ENCODE measurements at places on chromosomes 1 and 21.

DNA sequence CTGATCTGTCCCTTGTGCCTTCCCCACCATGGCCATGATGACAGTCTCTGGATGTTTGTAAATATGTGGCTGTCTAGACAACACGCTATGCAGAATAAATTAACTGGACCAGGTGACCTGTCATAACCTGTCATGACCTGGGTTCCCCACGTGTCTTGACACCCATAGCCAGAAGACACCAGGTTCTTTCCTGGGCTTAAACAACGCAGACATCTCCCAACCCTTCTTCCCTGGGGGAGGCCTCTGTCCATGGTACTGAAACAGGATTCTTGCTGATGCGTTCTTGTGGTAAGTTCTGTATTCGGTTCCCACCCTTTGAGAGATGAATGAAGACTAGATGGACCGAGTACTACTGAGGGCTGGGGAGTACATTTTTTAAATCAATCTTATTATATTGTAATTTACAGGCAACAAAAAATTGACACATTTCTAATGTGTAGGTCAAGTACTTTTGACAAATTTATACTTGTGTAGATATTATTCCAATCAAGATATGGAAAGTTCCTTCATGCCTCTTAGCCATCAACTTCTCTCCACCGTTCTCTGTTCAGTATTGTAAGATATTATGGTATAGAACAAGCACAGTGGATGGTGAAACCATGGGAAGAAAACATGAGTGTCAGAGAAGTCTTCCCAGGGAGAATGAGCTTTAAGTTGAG lies 738.8 kb downstream of the PTPRU start:
- DNase-seq: no peak

- no peak for DNase-seq
These were observed 744 bp downstream of the ZNF670 start for GRCh38 chr1:247077876-247078257.

GRCh38 chr1:168235548-168235885 lies 9.7 kb downstream of the SFT2D2 start:
- DNase-seq: no peak

- DNase-seq: no peak
These were observed 17.0 kb downstream of the MCM3AP start for GRCh38 chr21:46268371-46268770.

DNA sequence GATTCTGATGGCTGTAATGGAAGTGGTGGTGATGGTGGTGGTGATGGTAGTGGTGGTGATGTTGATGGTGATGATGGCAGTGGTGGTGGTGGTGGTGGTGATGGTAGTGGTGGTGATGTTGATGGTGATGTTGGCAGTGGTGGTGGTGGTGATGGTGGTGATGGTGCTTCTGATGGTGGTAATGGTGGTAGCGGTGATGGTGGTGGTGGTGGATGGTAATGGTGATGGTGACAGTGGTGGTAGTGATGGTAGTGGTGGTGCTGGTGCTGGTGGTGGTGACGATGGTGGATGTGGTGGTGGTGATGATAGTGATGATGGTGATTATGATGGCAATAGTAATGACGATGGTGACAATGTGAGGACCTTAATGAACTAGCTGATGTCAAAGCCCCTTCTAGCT lies 35.6 kb upstream of the LRRC3 start:
- DNase-seq: no peak

DNA sequence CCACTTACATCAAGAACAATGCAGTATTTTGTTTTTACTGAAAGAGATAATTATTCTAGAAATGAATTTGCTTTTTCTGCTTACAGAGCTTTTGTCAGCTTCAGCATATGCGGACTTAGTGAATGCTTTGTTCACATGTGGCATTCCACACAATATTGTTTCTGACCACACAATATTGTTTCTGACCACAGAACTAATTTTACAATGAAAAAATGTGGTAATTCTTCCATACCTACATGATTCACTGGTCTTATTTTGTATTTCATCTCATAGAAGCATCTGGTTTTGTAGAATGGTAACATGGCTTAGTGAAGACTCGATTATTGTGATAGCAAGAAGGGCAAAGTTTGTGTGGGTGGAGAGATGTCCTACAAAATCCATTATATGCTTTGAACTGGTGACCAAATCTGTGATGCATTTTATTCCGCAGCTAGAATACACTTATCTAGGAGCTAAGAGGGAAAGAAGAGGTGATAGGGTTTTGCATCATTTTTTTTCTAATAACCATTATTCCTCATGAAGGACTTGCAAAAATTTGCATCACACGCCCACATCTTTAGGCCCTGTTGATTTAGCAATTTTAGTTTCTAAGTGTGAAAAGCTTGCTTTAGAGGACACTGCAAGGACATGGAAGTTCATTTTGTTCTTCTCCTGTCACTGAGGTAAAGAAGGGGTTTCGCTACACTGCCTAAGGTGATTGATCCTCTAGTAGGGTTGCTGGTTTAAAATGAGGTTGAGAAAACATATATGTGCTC lies 75.3 kb downstream of the HLX start:
- no peak for DNase-seq

GRCh38 chr21:42234464-42235241 lies 15.7 kb downstream of the ABCG1 start:
- DNase-seq: peak; percentile 94

GRCh38 chr1:180540697-180541594 lies 17.8 kb upstream of the OVAAL start:
- DNase-seq: no peak

DNA sequence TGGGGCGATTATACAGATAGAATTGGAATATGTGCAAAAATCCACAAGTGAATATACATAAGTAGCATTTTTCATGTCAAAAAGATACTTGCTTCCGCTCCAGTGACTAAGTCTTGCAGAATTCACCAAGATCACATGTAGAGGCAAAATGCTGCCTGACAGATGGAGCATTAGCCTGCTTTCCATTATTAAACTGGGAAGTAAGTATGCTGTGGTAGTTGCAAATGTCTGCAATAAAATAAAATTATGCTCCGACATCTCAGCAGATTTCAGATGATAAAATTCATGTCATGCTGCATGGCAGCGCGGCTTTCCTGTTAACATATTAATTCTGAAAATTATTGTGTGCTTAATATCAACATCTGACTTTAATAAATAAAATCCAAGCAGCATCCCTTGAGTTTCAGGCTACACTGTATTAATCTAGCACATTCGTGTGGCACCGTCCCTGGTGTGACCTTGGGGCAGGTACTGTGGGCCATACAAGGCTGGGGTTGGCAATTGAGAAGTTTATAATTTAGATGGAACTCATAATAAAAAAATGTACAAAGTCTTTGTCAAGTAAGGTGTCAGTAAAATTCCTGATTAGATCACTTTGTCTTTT lies 366.4 kb upstream of the ZP4 start:
- no peak for DNase-seq

GRCh38 chr1:164515711-164516331 lies 43.2 kb upstream of the PBX1 start:
- no peak for DNase-seq

DNA sequence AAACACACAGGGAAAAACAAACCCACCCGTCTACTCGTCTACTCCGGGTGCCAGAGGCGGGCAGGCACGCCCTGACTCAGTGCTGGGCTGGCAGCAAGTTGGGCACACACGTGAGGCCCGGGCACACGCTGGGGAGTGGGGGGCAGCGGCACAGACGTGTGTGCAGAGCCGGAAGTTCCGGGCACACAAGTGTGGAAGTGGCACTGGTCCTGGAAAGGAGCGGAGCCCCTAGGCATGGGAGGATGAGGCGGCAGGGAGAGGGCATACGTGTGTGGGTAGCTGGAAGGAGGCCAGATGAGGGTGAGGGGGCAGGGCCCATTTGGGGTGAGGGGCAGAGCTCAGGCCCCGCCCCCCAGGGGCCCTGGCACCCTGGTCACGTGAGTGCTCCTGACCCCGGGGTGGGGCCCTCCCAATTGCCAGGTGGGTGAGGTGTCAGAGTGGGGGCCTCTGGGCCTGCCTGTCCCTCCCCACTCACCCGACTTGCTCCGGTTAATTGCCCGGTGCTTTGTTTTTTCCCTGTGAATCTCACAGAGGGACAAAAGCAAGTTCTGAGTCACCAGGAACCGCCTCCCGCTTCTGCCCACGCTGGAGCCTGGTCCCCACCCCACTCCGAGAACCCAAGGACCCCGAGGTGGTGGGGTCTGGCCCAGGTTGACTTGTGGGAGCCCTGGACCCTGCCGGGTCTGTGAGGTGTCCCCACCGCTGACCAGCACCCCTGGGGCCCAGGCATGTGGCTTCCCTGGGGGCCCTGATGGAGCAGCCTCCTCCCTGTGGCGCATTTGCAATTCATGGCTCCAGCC lies 104.8 kb upstream of the CASZ1 start:
- DNase-seq: no peak

DNA sequence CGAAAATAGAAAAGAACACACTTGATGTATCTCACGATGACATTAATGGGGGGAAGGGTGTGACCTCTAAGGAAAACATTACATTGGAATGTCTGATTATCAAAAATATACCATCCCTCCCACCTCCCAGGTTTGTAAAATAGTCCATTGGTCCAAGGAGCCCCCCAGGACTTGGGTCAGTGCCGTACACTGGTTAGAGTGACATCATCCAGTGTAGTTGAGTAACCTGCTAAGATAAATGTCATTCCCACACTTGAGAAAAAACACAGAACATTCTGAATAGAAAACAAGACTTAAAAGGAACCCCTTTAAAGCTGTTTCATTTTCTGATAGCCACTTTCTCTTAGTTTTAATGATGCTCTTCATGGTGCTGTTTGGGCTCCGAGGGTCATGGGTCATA lies 15.2 kb downstream of the DDX20 start:
- no peak for DNase-seq

DNA sequence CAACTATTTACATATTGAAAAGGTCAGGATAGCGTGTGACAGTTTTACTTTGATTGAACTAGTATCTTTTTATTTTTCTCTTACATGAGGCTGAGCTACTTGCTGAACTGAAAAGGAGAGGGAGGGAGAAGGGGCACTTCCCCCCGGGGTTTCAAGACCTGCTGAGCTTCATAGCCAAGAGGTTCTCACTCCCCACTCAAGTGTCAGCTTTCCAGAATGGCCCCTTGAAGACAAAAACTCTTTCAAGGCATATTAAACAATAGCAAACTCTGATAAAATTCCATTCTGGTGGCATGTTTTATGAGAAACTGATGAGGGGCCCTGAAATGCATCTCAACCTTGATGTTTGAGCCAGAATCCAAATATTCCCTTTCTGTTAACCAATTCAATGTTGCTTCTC lies 143.0 kb downstream of the KAZN start:
- DNase-seq: no peak

GRCh38 chr1:116489231-116489697 lies 81.6 kb downstream of the CD58 start:
- DNase-seq: peak; percentile 74

- DNase-seq: no peak
These were observed 2.9 kb upstream of the ETNK2 start for GRCh38 chr1:204154568-204155255.

DNA sequence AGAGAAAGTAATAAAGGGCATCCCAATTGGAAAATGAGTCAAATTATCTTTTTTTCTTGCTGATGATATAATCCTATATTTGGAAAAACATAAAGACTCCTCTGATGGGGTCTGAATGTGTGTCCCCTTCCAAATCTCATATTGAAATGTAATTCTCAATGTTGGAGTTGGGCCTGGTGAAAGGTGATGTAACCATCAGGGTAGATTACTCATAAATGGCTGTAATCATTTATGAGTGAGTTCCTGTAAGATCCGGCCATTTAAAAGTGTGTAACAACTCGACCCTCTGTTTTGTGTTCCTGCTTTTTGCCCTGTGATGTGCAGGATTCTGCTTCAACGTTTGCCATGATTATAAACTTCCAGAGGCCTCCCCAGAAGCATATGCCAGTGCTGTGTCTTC lies 44.3 kb upstream of the MAP1LC3C start:
- DNase-seq: no peak

- no peak for DNase-seq
These were observed 83.8 kb downstream of the TMEM53 start for GRCh38 chr1:44590475-44590874.

GRCh38 chr1:188817814-188818213 lies 1659.8 kb downstream of the BRINP3 start:
- no peak for DNase-seq

DNA sequence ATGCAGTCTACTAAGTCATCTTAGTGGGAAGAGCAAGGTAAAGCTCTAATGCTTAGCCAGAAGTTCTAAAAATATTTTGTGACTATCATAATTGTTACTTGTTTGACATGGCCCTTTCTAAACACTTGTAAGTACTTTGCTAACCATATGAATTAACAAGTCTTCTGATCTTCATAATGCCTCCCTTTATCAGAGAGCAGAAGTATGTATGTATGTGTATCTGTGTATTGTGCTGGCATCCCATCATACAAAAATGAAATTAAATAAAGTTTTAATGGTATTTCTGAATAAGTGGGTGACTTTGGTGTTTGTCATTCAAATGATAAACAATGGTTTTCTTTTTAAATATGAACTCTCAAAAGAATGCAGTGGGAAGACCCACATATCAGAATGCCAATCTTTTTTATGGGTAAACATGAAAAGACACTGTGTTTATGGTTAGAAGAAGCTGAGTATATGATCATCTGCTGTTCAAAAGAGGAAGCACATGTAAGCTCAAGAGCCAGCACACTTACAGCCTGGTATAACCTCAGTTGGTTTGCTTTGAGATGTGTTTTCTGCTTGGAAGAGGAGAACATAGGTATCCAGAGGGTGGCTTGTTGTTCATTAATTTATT lies 159.6 kb downstream of the CLEC20A start:
- DNase-seq: no peak

- DNase-seq: no peak
These were observed 3.6 kb downstream of the BTG2 start for GRCh38 chr1:203308923-203309331.

DNA sequence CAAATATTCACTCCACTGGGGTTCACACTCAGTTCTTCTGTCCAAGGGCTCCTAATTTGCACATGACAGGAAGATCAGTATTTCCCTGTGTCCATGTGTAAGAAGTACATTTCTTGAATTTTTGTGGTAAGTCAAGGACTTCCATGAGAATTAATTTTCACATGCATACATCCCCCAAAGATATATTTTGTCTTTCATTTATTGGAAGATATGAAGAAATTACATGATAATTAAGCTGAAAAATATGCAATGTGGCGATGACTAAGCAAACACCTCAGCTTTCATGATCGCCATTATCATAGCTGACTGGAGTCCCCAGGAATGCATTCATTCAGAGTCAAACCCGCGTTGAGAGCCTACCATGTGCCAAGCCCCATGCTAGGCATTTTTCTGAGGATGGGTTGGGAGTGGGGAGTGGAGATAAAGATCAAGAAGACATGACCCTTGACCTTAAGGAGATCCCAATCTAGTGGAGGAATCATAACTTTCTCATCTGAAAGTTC lies 104.6 kb upstream of the F3 start:
- DNase-seq: no peak

Data from NCI-H526 (cell line).